ENCODE measurements at places on chromosomes 4 and X.

DNA sequence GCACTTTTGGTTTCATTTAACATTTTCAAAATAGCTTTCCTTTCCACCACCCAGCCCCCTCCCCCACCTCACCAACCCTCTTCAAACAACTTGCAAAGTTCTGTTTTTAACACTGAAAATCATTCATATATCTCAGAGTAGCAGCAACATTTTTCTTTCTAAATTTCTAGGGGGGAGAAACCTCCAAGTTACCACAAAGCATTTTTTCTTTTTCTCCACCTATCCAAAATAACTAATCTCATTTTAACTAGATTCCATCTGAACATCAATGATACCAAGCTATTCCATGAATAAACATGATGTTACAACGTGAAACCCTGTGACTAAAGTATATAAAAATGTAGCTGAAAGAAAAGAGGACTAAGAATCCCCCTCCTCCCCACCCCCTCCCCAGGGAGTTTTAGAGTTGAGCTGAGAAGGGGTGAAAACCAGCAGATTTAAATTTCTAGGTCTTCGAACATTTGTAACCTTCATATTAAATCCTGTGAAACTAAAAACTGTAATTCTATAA, 5.2 kb downstream of the LDB2 start:
- DNase-seq: no peak

DNA sequence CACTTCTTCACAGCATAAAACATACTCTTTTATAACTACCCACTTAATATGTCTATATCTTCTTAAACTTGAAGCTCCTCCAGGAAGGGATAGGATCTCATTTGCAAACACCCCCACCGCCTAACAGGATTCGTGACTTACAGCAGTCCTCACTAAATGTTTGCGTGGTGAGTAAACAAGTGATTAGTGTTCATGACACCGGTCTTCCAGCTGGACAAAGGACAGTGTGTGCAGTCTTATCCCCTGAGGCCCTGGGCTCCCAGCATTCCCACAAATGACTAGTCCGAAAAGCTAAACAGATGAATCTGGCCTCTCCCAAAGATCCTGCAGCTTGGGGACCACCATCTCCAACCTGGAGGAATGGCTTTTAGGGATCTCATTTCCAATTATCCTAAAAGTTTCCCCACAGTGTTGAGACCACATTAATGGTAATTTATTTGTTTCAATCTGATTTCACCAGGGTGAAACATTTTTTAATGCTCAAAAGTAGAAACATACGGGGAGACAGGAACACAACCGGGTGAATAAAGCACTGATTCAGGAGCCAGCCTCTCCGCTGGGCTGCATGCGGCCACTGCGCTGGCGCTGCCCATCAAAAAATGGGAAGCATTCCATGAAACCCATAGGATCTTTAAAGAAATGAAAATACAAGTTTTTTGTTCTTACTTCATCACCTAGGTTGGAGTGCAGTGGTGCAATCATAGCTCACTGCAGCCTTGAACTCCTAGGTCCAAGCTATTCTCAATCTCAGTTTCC, 69.2 kb downstream of the HADH start:
- DNase-seq: no peak

DNA sequence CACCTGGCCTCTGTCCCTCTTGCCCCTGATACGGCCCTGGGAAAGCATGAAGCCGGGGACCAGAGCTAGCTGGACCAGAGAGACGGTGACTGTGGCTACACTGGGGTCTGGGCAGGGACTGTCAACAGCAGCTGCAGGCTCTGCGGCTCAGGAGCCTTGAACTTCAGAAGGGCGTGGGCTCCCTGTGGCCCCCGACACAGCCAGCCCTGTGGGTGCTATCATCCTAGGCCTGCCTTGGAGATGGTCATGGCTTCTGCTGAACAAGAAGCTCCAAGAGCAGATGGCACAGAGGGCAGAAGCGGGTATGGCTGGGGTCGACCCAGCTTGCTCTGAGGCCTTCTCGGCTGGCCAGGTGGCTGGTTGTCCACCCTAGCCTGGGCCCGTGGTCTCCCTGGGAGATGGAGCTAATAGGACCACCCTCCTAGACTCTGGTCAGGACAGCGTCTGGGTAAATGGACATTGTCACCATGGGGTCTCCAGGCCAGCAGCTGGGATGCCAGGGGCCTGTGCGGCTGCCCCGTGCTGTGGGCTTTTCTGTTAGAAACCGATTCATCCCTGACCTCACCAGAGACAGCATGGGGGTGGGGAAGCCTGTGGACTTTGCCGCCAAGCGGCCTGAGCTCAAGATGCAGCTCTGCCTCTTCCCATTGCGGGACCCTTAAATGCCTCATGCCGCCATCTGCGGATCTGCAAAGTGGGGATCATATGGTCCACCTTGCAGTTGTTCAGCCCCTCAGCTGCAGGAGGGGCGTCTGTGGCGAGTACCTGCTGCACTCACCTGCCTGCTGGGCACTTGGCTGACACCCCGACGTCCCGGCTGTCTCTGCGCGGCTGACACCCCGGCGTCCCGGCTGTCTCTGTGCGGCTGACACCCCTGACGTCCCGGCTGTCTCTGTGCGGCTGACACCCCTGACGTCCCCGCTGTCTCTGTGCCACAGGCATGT, 21.1 kb downstream of the CPZ start:
- no peak for DNase-seq

- no peak for DNase-seq
Measured at GRCh38 chr4:39442998-39443397, 15.7 kb downstream of the RPL9 start.

DNA sequence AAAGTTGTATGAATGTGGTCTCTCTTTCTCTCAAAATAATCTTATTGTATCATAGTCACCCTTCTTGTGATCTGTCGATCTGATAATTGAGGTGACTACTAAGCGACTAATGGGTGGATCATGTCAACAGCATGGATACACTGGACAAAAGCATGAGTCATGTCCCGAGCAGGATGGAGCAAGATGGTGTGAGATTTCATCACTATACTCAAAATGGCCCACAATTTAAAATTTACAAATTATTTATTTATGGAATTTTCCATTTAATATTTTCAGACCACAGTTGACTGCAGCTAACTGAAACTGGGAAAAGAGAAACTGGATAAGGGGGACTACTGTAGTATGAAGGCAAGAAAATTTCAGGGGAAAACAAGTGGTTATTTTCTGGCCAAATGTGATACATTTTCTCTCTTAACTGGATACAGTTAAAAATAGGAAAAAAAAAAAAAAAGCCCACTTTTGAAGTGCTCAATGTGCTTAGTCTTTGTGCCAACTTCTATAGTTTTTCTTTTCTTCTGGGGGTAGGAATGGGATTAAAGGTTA, 25.3 kb downstream of the FAM241A start:
- DNase-seq: peak; percentile 67

DNA sequence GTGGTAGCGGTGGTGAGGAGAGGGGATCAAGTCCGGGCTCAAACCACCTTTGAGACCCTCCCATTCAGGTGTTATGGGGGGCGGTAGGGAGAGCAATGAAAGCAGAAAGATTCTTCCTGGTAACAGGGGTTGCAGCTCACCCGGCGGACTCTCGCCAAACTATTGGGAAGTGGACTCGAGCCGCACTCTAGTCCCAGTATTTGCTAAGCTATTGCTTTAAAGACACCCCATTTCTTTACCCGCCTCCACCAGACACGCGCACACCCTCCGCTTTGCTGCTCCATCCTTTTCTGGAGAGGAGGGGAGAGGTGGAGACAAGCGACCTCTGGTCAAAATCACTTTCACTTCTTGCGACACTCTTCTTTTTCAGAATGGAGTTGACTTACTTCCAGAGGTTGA, 625 bp upstream of the GABRA4 start:
- no peak for DNase-seq

GRCh38 chrX:108165383-108166111, 74.0 kb downstream of the ATG4A start:
- no peak for DNase-seq

GRCh38 chr4:102246416-102246815, 98.9 kb downstream of the SLC39A8 start:
- DNase-seq: no peak

GRCh38 chrX:151515237-151515636, 48.2 kb upstream of the PASD1 start:
- no peak for DNase-seq

DNA sequence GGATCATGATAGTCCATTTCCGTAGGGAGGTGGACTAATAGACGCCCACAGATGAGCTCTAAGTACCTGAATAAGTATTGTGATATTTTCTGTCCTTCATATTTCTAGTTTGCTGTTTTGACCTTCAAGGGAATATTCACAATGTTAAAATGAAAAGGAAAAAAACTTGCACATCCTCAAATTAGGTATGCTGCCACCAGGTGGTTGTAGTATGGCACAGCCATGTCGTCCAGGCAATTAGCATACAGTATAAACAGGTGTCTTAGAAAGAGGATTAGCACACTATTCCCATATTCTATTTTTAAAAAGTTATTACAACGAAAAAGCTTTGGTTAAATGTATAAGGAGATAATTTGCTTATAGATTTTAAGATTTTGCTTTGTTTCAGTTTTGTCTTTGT, 802.0 kb downstream of the RPA4 start:
- DNase-seq: peak; percentile 10

DNA sequence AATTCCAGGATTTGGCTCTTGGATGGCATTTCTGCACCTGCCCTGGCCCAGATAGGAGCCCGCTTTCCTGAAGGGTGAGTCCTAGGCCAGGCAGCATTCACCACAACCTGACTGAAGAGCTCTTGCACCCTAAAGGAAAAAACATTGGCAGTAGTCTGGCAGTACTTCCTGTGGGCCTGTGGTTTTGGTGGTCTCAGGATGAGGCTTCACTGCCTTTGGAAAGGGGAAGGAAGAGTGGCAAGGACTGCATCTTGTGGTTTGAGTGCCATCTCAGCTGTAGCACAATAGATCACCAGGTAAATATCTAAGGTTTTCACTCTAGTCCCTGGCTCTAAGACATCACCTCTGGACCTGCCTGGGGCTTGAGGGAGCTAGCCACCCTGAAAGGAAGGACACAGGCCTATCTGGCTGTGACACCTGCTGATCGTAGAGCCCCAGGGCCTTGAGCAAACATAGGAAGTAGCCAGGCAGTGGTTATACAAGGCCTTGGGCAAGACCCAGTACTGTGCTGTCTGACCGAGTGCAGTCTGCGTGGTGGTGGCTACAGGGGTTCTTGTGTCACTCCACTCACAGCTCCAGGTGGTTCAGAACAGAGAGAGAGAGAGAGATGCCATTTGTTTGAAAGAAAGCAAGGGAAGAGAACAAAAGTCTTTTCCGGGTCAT, 28.5 kb upstream of the PRRG1 start:
- no peak for DNase-seq

DNA sequence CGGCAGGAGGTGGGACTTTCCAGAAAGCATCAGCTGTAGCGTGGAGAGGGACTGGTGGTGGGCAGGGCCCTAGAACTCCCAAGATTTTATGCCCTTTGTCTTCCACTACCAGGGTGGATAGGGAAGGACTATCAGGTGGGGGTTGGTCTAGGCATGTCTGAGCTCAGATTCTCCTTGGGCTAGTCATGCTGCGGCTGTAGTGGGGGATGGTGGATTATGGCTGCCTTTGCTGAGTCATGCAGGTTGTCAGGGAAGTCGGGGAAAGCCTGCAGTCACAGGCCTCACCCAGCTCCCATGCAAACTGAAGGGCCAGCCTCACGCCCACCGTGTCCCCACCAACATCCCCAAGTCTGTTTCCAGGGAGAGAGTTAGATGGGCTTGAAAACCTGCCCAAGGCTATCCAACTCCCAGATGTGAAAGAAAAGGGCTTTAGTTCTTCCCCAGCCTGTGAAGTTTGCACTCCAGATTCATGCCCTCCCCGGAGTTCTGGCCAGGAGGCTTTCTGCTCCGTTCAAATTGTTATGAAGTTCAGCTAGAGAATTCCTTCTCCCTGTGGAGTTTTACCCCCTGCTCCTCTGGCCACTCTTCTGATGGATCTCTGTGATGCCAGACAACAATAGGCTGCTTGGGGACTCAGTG, 13.4 kb upstream of the MEPE start:
- DNase-seq: no peak

- DNase-seq: no peak
Measured at GRCh38 chrX:18643243-18643642, 28.7 kb downstream of the RS1 start.

DNA sequence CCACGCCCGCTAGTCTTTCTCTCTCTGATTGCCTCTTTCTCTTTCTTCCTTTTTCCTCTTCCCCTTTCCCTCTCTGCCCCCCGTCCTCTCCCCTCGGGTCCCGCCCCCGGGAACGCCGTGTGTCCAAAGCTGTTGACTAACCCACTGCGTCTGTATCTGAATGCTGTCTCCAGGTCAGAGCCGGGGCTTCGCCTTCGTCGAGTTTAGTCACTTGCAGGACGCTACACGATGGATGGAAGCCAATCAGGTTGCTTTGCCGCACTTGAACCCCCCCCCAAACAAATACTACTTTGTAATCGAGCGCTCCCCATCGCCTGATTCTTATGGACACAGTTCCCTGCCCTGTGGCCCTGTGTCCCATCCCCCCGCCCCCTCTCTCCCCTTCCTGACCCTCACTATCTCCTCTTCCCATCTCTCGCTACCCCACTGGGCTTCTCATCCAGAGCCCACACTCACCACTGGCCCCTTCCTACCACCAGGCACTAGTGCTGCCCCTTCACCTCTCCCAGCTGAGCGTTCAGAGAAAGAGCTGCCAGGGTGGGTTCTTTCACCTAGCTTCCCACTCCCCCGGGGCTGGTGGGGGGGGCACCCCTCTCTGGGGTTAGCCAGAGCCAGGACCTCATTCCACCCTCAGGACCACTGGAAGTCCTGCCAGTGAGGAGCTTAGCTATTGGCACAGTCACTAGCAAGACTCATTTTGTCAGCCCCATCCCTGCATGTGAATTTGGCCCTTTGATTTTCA, 18.6 kb upstream of the UBA1 start:
- DNase-seq: no peak

- DNase-seq: no peak
Measured at GRCh38 chr4:107774681-107775080, 50.1 kb upstream of the SGMS2 start.

All from inflammatory macrophage (primary cell).